ENCODE measurements at places on chromosomes 5 and 9. TPM values are rescaled to one million over a fixed set of nuclear protein-coding genes. Genes with fewer than 3 reads are reported as not detected.

NNT gene
- 98.4 TPM for total RNA-seq

TAF1L gene
- not detected for total RNA-seq

EQTN gene
- total RNA-seq, result not detected

SOX30 gene
- 0.36 TPM for total RNA-seq

PAIP2 gene
- total RNA-seq, result 74.3 TPM

PCDHB2 gene
- not detected for total RNA-seq

TOMM5 gene
- total RNA-seq, result 140 TPM

GRCh38 chr5:17238521-17239041 is 21.1 kb downstream of the BASP1 start:
- DNase-seq, result no peak

DNA sequence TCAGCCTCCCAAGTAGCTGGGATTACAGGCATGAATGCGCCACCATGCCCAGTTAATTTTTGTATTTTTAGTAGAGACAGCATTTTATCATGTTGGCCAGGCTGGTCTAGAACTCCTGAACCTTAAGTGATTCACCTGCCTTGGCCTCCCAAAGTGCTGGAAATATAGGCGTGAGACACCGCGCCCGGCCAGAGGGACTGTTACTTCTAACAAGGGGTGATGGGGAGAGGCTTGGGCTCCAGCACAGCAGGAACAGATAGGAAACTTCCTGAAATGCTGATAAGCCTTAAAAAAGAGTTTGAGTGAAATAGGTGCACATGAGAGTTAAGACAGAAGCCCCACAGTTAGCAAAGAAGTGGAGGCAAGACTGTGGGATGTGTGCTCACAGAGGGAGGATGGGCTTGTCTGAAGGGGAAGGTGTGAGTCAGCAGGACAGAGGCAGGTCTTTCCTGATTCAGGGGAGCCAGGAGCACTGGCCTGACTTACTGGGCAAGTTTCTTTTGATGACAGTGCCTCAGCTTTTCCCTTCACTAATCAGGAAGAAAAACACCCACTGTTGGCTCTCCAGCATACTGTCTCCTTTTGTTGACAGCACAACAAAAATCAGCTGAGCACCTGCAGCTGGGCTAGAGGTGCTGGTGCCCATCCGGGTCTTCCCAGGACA is 68.4 kb downstream of the RAD23B start:
- DNase-seq, result no peak

DNA sequence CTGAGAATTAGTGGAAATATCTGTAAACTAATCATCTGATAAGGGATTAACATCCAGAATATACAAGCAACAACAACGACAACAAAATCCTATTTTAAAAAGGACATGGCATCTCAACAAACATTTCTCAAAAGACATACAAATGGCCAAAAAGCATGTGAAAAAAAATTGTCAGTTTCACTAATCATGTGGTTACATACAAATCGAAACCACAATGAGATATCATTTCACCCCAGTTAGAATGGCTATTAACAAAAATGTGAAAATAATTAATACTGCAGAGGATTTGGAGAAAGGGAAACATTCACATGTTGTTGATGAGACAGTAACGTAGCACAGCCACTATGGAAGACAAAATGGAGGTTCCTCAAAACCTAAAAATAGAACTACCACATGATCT is 69.5 kb downstream of the ERP44 start:
- DNase-seq, result no peak

DNA sequence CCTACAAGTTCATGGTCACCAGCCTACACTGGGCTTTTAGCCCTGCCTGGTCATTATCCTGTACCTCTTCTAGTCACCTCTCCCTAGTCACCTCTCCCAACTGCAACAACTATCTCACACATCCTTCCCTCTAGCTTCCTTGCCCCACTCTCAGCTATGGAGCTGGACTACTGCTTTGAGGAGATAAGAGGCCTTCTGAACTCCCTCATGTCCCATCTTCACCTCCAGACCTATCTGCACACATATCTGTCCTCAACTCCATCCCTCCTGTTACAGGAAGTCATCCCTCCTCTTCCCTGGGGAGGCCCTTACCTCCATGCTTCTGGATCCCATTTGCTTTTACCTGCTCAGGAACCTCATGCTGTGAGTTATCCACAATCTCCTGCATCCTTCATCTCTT is 5.7 kb downstream of the RPP25L start:
- no peak for DNase-seq

DNA sequence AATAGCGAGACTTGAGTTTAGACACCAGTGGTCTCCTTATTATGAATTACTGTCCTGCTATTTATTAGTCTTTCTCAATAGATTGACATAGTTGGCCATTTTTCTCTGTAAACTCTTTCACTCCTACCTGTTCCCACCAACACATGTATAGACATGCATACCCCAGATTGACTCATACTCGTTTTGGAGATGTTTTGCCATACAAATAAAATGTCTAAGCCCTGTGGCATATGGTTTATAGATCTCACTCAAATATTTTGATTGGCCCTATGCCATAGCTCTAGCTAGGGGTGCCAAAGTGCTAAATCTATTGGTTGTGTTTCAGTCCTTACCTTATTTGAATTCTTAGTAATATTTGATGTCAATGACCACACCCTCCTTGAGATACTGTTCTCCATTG is 42.3 kb downstream of the CAMK4 start:
- DNase-seq, result no peak

DNA sequence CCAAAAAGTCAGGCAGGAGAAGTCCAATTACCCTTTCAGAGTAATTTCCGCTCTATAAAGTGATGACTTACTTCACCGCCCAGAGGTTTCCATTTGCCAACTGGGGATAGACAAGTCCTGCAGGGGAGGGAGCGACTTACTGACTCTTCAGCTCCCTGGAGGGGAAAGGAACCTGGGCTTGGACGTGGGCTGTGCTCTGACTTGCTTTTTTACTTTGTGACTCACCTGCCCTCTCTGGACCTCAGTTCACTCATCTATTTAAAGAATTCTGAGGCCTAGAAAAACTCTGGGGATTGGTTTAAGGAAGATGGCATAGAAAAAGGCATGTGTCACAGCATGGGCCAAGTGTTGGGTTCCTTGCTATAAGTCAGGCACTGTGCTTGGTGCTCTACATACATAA is 180.4 kb upstream of the TRIM32 start:
- DNase-seq, result no peak

GRCh38 chr9:114906922-114907571 is 23.3 kb downstream of the TNFSF8 start:
- peak; percentile 46 for DNase-seq

GRCh38 chr9:127707766-127708165 is 978 bp downstream of the CFAP157 start:
- DNase-seq, result no peak

GRCh38 chr5:68070591-68071281 is 144.8 kb upstream of the PIK3R1 start:
- DNase-seq, result peak; percentile 7

DNA sequence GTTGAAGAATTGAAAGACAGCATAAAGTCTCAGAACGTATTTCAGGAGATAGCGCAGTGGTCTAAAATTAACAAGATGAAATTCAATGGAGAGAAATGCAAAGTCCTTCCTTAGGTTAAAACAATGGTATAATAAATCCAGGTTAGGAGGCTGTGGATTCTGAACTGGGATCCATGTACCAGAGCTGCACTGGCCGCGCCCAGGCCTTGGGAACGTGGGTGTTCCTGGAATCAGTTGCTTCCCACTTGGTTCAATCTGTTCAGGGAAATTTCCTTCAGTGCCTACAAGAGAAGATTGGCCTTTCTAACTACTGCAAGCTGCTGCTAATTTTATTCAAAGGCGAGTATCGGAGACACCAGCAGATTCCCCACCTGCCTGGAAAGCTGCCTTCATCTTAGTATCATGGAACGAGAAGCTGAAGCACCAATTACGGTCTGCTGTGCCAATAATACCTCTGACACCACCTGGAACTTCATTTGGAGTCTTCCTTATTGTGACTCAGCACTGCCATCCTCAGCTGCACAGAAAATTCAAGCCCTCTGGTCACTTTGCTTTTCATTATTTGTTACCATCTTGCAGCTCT is 14.3 kb upstream of the CTNND2 start:
- no peak for DNase-seq
